CD4-positive, alpha-beta T cell treated with Interleukin-15 for 1 hour (primary cell): ENCODE measurements at places on chromosomes 6 and 20.
A peak's percentile ranks its signal among the peaks of the same experiment; 100 is the strongest.

DNA sequence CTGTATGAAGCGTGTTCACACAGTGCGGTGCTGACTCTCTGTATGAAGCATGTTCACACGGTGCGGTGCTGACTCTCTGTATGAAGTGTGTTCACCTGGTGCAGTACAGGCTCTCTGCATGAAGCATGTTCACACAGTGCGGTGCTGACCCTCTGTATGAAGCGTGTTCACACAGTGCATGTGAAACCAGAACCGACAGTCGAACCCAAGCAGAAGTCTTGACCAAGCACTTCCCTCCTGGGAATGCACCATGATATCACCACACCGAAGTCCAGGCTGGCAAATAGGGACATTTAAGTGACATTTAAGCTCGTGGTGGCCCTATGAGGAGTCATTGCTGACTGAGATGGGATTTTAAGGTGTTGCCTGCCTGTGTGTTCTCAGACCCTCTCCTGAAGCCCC lies 11.3 kb upstream of the SERPINB1 start:
- DNase-seq = peak; percentile 56

GRCh38 chr20:58486207-58486606 lies 29.0 kb downstream of the APCDD1L start:
- DNase-seq = no peak

- peak; percentile 28 for DNase-seq
Observed at GRCh38 chr6:6661684-6662083, 73.2 kb downstream of the LY86 start.

DNA sequence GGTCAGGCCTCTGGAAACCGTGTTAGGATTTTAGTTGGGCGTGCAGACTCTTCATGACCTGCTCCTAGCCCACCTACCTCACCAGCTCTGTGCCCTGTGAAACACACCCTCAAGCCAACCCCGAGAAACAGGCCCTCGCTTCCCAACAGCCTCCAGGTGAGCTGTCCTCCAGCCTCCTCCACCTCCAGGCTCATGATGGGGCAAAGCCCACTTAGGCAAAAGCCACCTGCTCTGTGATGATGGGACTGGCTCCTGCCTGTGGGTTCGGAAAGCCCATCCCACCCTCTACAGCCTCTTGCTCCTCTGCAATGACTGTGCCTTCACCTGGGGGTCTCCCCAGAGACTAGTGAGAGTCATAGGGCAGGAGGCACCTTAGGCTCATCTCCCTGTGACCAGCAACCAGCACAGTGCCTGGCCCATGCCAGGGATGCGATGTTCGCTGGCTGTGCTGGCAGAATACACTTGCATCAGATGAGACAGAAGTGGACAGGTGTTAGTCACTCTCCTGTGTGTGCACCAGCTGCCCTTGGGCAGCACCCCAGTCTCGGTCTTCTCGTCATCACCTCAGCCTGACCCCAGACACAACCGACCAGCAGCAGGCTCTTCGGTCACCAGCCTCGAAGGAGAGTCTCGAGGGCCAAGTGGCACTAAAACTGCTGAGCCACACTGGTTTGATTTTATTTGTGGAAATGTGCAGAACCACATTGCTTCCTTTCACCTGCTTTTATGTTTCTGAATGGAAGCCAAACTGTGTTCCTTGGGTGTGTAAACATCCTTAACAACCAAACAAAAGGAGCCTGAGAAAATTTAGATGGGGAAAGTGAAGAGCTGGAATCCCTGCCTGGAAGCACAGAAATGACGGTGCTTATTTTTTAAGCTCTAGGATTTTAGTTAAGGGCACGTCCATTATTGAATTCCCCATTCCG lies 10.7 kb downstream of the PXDC1 start:
- DNase-seq = no peak

DNA sequence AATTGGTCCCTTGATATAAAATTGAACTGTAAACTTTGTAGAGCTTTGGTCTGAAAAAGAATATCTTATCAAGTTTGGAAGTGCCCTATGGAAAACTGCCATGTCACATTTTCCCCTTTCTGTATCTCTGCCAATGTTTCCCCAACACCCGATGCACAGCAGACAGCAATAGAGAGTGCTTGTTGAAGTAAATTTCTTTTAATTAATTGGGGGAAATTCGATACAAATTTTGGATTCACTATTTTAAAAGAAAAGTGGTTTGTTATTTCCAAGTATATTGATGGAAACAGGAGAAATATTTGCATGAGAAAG lies 208.1 kb downstream of the OGFRL1 start:
- no peak for DNase-seq

- no peak for DNase-seq
Observed at GRCh38 chr20:44011251-44011940, 96.7 kb downstream of the TOX2 start.

GRCh38 chr6:103379272-103379671 lies 1480.4 kb downstream of the HACE1 start:
- no peak for DNase-seq

- DNase-seq = no peak
Observed at GRCh38 chr6:123648723-123649122, 12.0 kb upstream of the TRDN start.

DNA sequence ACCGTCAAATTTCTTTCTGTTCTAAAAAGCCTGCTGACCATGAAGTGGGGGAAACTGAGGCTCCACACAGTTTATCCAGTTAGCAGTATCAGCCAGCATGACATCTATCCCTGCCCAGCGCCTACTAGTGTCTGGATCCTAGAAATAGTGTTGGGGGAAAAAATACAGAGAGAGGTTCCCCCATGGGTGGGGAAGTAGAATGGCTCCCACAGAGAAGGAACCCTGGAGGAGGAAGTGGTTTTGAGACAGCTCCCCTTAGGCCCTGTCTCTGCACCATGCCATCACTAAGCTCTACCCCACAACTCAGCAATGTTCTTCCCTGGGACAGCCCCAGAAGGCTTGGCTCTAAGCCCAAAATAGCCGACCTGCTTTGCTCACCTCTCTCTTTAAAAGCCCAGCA lies 153.4 kb downstream of the MBOAT1 start:
- no peak for DNase-seq

DNA sequence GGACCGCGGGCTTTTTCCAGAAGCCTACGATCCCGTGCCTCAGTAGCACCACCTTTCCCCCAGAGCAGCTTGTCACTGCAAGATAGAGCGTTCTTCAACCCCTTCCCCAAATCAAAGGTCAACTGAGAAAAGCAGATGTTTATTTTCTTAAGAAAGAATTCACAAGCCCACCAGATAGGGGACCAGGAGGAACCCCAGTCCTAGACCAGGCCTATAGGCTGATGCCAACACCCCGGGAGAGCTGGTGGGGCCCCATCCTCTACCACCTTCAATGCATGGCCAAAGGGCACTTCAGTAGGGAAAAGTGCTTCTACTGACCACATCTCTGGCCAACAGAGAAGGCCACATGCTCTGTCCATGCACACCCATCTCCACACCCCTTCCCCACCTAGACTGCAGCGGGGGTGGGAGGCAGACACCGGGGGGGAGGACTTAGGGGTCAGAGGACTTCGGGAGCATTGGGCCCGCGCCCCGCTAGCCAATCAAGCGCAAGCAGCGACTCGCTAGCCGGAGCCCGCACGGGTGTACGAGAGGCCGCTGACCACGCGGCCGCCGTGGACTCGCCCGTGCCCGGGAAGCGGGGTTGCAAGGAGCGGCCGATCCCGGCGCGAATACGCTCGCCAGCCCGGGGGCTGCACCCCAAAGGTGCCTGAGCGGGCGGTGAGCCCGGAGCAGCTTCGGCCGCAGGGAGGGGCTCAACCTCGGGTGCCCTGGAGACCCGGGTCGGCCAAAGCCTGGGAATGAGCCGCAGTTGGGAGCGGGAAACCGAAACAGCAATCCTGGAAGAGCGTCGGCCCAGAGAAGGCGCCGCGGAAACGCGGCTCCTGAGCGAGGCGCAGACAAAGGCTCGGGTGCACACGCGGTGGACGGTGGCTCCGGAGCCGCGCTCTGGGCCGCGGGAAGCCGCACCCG lies 2.8 kb downstream of the PDE10A start:
- no peak for DNase-seq

- DNase-seq = no peak
Observed at GRCh38 chr6:131231891-131232290, 96.6 kb downstream of the AKAP7 start.

- no peak for DNase-seq
Observed at GRCh38 chr6:15294504-15294903, 48.6 kb downstream of the JARID2 start.

GRCh38 chr6:37654727-37655500 lies 42.8 kb downstream of the MDGA1 start:
- DNase-seq = no peak

- no peak for DNase-seq
Observed at GRCh38 chr6:29757701-29758293, 34.6 kb downstream of the HLA-F start.

DNA sequence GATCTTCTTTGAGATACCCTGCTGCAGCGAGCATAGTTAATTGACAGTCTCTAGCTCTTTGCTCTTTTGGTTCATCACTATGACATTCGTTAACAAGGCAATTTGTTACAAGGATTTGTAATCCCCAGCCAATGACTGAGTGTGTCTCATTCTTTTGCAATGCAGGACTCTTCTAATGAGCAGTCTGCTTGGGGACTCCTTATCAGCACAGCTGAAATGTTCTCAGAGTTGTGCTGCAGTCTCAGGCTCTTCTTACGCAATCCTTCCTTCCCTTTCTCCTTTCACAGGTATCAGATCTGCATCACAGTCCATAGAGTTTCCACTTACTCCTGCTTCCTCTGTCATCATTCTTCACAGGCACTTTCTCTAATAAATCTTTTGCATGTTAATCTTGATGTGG lies 161.2 kb upstream of the OGFRL1 start:
- no peak for DNase-seq

DNA sequence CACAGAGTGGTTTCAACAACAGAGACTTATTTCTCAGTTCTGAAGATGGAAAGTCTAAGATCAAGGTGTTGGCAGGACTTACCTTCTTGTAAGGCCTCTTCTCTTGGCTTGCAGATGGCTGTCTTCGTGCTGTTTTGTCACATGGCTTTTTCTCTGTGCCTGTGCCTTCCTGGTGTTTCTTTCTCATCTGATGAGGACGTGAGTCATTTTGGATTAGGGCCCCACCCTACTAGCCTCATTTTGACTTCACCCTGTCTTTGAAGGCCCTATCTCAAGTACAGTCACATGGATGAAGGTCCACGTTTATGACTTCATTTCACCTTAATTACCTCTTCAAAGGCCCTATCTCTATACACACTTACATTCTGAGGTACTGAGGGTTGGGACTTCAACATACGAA lies 41.4 kb upstream of the LAMA2 start:
- DNase-seq = no peak

- no peak for DNase-seq
Observed at GRCh38 chr6:104973404-104973803, 16.5 kb downstream of the LIN28B start.

DNA sequence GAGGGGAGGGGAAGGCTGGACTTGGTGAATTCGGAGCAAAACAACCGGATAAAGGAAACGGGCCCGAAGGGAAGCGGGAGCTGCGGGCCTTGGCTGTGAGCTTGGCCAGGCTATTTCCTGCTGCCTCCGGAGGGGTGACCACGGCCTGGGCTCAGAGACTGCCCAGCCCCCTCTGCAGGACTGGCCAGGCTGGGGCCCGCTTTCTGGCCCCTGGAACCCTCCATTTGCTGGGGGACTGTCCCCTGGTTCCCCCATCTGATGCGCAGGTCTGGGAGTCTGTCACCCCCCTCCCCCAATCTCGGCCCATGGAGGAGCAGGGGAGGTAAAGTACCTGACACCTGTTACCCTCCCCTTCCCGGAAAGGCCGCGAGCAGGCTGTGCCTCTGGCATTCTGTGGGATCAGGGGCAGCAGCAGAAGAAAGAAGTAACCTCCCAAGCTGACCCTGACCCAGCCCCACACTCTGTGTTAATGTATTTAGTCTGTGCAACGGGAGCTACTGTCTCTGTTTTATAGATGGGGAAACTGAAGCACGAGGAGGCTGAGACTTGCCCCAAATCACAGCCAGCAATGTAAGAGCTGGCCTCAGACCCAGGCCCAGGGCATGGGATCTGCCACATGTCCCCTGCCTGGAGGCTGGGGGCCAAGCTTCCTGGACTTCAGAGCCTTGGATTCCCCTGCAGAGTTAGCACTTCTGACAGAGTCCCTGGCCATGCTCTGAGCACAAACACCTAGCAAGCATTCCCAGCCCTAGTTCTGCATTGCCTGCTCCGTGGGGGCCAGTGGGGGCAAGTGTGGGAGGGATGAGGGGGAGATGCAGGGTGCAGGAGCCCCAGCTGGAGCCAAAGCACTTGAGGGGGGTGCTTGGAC lies 3.5 kb downstream of the C20orf204 start:
- DNase-seq = no peak

GRCh38 chr20:2981646-2982045 lies 61.8 kb upstream of the GNRH2 start:
- no peak for DNase-seq

- no peak for DNase-seq
Observed at GRCh38 chr6:107661291-107661690, 162.8 kb downstream of the SCML4 start.

DNA sequence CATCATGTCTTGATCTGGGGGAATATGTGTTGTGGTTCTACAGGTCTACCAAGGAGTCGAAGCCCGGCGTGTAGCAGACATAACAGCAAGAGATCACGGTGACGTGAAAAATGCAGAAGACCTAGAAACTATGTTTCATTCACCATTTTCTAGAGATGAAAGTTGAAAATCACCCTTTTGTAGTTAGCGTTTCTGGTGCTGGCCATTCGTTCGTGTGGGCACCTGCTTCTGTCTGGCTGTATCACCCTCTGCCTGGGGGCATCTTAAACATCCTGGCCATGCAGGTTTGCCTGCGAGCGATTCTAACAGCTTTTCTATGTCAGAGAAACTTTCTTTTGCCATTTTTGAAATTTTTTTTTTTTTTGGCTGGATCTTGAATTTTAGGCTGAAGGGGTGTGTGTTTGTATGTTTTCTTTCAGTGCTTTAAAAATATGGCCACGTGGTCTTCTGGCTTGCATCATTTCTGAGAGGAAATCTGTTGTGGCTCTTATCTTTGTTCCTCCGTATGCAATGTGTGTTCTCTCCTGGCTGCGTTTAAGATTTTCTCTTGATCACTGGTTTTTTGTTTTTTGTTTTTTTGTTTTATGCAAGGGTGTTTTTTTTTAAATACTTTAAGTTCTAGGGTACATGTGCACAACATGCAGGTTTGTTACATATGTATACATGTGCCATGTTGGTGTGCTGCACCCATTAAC lies 226.7 kb downstream of the CDH4 start:
- DNase-seq = no peak

DNA sequence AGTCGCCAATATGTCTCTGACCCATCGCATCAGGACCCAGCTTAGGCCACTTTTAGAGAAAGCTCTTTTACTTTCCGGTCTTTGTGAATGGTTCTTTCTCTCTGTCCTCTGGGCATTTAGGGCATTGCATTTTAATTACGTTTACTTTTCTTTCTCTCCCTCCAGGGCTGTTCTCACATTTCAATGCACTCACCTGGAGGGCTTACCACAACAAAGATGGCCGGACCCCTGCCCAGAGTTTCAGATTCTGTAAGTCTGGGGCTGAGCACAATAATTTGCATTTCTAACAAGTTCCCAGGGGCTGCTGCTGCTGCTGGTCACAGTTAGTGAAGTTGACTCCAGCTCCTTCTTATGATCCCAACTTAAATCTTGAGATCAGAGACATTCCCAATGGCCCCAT lies 3.0 kb downstream of the ANKRD66 start:
- DNase-seq = no peak
